ENCODE measurements at places on chromosomes 12 and 14.
A peak's percentile ranks its signal among the peaks of the same experiment; 100 is the strongest.

- DNase-seq: no peak
Observed at GRCh38 chr14:67392123-67392522, 19.8 kb downstream of the PLEK2 start.

DNA sequence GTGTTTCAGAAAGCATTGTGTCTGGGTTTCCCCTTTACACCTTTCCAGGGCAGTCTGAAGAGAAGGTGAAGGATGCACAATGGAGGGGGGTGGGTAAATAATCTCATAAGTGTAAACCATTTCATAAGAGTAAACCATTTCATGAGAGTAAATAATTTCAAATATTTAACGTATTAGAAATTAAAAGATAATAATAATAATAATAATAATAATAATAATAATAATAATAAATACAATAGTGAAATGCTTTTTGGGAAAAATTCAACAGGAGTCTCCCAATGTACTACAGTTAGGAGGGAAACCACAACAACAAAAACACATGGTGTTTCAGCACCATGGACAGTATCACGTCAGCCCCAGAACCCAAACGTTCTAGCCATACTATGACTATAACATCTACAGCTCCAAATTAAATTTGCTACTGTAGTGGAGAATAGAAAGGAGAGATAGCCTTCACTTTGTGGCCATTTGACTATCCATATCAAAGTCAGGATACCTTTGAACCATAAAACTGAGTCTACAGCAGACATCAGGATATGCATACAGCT, 691.8 kb downstream of the BCL11B start:
- no peak for DNase-seq

DNA sequence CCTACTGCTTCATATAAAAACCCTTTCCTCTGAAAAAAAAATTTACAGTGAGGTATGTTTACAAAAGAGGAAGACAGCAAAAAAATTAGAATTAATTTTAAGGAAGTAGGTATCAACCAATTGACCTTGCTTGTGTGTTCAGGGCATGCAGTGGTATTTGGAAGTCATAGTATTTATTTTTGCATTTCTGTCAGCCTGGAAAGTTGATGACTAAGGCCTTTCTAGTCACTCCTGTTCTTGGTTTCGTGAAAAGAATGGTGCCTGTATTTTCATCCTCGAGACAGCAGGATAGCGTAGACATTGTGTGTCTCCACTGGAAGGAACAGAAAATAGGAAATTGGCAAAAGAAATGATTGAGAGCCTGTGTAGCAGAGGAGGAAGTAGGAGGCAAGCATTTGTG, 24.5 kb downstream of the SLC16A7 start:
- peak; percentile 4 for DNase-seq

GRCh38 chr14:74571901-74572725, 39.9 kb downstream of the LTBP2 start:
- DNase-seq: no peak

DNA sequence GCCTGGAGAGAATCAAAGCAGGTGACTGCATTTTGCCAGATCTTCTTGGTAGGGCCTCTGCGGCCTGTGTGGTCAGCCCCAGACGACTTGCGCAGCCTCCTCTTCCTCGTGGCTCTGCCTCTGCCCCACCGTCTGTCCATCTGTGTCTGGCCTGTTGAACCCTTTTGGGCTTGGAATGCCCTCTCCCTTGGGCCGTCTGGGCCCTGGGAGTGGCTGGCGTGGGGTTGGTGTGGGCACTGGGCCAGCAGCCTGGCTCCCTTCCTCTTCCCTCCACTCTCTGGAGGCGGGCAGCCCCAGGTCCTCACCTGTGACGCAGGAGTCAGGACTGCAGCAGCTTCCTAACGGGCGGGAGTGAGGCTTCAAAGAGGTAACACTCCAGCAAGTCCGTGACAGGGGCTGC, 9.7 kb upstream of the CCDC197 start:
- peak; percentile 41 for DNase-seq

GRCh38 chr14:75794615-75795038, 133.6 kb downstream of the TTLL5 start:
- DNase-seq: no peak

- no peak for DNase-seq
Observed at GRCh38 chr14:75440733-75441477, 13.1 kb downstream of the JDP2 start.

DNA sequence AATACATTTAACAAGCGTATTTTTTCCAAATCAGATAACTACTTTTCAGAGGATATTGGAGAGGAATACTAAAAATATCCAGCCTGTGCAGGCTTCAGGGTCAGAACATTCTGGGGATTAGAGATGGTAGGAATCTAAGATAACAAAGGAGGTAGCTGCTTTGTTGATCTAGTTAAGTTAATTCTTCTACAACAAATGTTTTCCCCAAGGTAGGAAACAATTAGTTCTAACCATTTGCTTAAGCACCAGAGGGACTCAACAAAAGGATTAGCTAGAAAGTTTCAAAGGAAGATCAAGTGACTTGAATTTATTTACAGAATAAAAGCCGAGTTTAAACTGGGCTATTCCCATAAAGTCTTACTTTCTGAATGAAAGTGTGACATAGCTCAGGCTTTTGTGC, 524.2 kb downstream of the TMTC2 start:
- no peak for DNase-seq

- peak; percentile 44 for DNase-seq
Observed at GRCh38 chr14:30521899-30522736, 36.8 kb upstream of the G2E3 start.

DNA sequence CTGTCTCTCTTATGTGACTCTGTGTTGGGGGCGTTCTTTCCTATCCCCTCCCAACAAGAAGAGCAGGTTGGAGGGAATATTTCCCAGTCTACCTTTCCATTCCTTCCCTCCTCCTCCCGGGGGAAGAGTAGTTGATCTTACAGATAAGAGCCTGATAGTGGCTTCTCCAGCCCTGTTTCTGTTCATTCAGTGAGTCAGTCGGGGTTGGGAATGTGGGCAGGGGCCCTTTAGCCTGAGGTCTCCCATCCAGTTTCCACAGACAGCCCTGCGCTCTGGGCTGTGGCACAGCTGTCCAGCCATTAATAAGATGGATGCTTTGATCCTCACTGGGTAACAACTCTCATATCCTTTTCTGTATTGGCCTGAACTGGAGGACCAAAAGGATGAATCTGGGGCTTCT, 18.1 kb upstream of the PPP1R1A start:
- no peak for DNase-seq

- DNase-seq: no peak
Observed at GRCh38 chr12:101969-102878, 35.7 kb downstream of the IQSEC3 start.

DNA sequence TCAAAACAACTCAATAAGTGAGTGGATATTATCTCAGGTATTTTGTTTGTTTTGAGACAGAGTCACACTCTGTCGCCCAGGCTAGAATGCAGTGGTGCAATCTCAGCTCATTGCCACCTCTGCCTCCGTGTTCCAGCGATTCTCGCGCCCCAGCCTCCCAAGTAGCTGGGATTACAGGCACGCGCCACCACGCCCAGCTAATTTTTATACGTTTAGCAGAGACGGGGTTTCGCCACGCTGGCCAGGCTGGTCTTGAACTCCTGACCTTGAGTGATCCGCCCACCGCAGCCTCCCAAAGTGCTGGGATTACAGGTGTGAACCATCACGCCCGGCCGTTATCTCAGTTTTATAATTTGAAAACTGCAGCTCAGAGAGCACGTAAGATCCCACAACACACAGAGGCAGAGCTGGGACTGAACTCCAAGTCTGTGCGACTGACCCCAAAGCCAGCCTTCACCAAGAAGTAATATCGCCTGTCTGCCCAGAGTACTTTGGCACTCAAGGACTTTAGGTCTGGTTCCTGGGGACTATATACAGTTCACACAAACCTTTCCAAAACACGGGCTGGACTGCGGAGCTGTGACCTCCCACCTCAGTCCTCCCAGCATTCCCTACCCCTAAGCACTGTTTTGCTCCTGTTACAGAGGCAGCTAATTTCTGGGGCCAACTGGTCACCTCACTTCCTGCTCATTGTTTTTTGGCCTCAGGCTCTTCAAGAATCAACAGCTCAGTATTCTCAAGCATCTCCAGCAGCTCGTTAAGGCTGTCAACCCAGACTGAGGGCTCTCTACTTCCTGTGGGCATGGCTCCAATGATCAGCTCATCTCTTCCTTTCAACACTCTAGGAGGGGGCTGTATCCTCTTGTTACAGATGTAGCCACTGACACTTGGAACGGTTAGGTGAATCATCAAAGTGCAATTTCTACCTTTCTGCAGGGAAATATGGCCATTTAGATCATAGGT, 22.5 kb downstream of the TESC start:
- DNase-seq: no peak

DNA sequence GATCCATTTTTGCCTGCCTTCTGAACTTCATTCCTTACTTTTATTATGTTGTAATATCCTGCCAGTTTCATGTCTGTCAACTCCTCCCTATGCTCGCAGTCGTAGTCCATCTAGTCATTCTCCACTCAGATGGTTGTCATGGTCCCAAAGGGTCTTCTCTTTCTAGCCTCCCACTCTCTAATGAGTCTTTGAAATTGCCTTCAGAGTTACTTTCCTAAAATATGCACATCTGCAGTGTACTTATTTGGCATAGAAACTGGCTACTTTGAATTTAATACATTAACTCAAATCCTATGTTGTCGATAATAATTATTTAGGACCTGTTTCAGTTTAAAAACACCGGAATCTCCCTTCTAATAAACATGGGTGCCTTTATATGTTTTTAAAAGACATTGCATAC, 101.0 kb downstream of the PDE3A start:
- DNase-seq: no peak

DNA sequence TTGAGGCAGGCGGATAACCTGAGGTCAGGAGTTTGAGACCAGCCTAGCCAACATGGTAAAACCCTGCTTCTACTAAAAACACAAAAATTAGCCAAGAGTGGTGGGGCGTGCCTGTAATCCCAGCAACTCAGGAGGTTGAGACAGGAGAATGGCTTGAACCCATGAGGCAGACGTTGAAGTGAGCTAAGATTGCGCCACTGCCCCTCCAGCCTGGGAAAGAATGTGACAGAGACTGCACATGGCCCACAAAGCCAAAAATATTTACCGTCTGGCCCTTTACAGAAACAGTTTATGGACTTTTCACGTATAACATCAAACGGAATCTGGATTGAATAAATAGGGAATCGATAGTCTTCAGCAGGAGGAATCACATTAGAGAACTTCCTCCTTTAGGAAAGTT, 3.5 kb downstream of the RSRC2 start:
- DNase-seq: no peak

DNA sequence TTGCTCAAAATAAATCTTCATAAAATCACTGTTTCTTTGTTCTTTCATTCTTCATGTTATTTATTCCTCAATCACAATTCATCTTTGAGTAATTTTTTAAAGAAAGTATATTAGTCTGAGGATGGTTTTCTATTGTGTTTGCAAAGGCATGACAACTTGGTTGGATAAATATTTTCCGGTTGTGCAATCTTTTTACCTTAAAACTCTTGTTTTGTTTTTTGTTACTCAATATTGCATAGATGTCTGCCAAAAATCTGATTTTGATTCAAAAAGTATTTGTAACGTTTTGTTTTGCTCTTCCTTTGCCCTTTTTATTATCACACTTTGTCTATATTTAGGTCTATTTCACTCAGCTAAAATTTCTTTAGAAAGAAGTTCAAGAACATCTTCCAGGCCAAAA, 86.2 kb upstream of the SYT1 start:
- DNase-seq: no peak

DNA sequence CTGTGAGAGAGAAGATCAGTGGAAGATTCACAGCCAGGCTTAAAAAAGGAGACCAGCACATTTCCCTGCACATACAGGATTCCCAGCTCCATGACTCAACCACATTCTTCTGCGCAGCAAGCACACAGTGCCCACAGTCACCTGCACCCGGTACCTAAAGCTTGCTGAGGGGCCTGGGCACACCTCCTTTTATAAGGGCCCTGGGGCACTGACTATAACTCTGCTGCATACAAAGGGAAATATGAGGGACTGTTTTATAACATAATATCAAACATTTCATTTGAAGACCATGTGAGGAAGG, 322.9 kb downstream of the DAD1 start:
- DNase-seq: no peak

GRCh38 chr14:103319422-103319821, 14.6 kb upstream of the EIF5 start:
- DNase-seq: no peak
